T-helper 2 cell treated with Interferon-gamma antibody and Interleukin-4, amounts not matched to agents 5 μg/mL and 100 μg/mL, for 36 hours (primary cell): ENCODE measurements at places on chromosomes 6 and 20.

- DNase-seq: peak; percentile 5
- no peak overlapping the region for H3K27ac ChIP-seq
Observed at GRCh38 chr6:140043357-140043756, 668.9 kb upstream of the CITED2 start.

- H3K4me1 ChIP-seq: peaks cover 67% of the 10 kb centered on the region
- H3K4me3 ChIP-seq: peak overlapping the region; percentile 82
- DNase-seq: no peak
Observed at GRCh38 chr6:42040856-42041480, 9.4 kb upstream of the TAF8 start.

- H3K4me1 ChIP-seq: peaks cover 7% of the 10 kb centered on the region
- no peaks in the 10 kb centered on the region for H3K27me3 ChIP-seq
- no peak overlapping the region for H3K4me3 ChIP-seq
- DNase-seq: no peak
- H3K27ac ChIP-seq: no peak overlapping the region
Observed at GRCh38 chr6:108650781-108651180, 90.1 kb downstream of the FOXO3 start.

GRCh38 chr6:82205930-82206392 is 41.6 kb downstream of the IBTK start:
- DNase-seq: no peak
- H3K4me3 ChIP-seq: no peak overlapping the region
- H3K36me3 ChIP-seq: peaks cover 56% of the 10 kb centered on the region
- peaks cover 17% of the 10 kb centered on the region for H3K4me1 ChIP-seq

DNA sequence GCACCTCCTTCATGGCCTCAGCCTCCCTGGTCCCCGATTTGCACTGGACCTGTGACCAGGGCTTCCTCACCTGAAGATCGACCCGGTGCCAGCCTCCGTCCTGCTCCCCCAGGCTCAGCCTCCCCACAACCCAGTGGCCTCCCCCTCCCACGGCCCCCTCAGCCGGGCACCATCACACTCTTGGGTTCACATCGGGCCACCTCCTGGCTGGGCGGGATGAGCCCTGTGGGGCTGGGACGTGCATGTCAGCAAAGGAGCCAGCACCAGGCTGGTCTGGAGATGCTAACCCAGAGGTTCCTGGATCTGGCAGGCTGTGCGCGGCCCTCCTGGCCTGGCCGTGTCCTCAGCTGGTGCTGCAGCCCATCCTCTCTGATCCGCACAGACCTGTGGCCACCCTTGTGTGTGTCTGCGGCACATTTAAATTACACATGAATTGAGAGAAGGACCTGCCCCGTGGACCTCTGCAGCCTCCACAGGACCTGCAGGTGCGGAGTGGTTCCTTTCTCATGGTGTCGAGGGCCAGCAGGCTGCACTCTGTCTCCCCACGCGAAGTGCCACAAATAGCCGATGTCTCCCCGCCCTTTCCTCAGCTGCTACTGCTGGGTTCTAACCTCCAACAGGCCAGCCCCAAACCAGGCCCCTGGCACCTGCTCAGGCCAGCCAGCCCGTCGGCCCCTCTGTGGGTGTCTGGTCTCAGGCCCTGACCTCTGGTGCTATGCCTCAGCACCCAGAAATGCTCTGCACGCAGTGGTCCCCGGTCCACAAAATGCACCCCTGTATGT is 237.5 kb downstream of the ERMARD start:
- no peak overlapping the region for H3K27ac ChIP-seq
- no peak overlapping the region for H3K4me3 ChIP-seq
- H3K4me1 ChIP-seq: peaks cover 18% of the 10 kb centered on the region

DNA sequence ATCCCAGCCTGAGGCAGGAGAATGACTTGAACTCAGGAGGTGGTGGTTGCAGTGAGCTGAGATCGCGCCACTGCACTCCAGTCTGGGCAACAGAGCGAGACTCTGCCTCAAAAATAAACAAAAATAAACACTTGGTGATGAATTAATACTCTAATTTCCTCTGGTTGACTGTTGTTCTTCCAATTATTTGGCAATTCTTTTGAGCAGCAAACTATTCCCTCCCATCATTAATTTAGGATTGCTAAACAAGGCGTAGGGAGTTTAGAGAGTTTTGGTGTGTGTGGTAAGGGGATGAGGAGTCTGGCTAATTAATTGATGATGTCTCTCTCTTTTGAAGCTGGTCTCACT is 2.7 kb upstream of the ID1 start:
- peak overlapping the region; percentile 10 for H3K4me3 ChIP-seq
- no peak overlapping the region for H3K27ac ChIP-seq
- no peaks in the 10 kb centered on the region for H3K36me3 ChIP-seq
- DNase-seq: no peak
- H3K4me1 ChIP-seq: peaks cover 24% of the 10 kb centered on the region

DNA sequence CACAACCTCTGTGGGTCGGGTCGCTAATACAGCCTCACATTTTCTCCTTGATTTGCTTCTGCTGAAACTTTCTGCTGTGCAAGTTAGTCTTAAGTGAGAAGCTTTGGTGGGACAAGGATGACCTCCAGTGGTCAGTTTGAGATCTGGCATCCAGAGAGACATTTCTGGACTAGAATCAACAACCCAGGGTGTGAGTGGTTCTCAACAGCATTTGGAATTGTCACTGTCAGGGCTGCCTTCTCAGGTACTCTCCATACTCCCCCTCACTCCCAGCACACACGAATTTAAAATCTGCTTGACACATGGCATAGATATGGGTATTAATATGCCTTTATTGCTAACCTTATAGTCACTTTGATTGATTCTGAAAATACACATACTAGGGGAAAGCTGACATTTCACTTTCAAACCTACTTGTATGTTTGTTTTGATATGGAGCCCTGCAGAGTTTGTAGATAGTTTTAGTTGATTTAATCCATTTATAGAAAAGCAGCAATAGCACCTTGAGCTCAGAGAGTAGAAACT is 13.2 kb downstream of the OTOR start:
- no peak overlapping the region for H3K4me3 ChIP-seq
- DNase-seq: peak; percentile 23
- H3K36me3 ChIP-seq: no peaks in the 10 kb centered on the region
- no peaks in the 10 kb centered on the region for H3K4me1 ChIP-seq
- H3K27me3 ChIP-seq: peaks cover 44% of the 10 kb centered on the region

DNA sequence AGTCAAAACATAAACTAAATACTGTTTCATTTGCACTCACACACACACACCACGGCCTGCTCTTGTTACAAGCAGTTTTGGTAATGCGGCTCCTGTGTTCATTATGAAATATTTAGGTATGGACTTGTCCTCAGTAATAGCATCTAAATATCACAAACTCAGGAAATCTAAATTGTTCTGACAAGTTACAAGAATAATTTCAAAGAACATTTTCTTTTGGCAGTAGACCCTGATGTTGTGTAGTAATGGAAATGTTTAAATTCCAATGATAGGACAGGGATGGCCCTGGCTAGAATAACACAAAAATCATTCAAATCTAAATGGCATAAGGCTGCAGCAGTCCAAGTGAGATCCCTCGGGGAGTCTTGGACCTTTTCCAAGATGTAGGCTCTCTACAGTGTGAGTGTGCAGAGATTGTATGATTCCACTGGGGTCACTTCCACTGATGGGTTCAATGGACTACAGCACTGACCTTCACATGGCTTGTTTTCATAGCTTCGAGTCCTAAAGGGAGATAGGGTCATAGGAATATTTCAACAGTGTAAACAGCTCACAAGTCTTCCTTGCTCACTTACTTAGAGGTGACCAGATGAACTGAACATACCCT is 210.6 kb upstream of the PLCB4 start:
- no peak overlapping the region for H3K4me3 ChIP-seq
- no peak for DNase-seq
- H3K27ac ChIP-seq: no peak overlapping the region
- no peaks in the 10 kb centered on the region for H3K4me1 ChIP-seq

GRCh38 chr6:119195204-119195603 is 116.7 kb upstream of the FAM184A start:
- H3K4me1 ChIP-seq: no peaks in the 10 kb centered on the region
- no peak overlapping the region for H3K27ac ChIP-seq
- no peaks in the 10 kb centered on the region for H3K27me3 ChIP-seq
- peaks cover 23% of the 10 kb centered on the region for H3K36me3 ChIP-seq
- DNase-seq: no peak

DNA sequence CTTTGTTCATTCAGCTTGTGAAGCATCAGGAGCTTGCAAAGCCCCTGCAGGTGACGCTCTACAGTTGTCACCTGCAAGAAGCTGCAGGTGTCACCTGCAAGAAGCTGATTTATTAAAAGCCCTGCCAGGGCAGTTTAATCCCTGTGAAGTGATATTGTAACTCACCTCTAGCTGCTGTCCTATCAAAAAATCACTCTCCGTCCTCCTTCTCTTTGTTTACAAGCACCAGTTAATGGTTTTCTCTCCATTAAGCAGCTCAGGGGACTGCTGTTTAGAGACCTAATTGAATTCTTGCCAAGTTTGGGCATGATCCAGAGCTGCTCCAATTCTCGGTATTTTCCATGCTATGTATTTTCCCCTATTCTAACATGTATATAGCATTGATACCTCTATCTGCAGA is 345.9 kb downstream of the ARHGAP18 start:
- peaks cover 2% of the 10 kb centered on the region for H3K4me1 ChIP-seq
- no peak overlapping the region for H3K4me3 ChIP-seq
- DNase-seq: no peak
- no peaks in the 10 kb centered on the region for H3K36me3 ChIP-seq

DNA sequence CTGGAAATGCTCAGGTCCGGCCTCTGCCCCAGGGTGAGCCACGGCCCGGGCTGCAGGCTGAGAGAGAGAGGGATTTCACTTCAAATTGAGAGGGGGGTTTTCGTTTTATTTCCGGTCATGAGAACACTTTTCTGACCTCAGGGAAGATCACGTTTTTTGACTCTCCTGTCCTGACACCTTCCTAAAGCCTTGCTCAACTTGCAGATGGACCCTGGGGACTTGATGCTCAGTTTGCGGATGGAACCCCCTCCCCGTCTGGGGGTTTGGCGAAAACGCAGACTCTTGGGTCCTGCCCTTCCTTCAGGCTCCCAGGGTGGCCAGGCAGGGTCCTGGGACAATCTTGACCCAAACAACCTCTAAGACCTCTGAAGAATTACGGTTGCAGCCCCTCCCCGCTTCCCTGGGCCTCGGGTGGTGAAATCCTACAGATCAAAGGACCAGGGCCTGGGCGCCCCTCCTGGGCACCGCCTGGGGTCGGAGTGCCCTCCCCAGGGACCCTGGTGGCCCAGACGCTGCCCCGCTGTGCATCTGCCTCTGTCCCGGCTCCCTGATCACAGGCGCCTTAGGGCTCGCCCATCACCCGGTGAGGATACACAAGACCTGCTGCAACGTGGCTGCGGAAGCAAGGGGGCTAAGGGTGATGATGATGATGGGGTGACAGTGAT is 148.2 kb downstream of the ERMARD start:
- no peaks in the 10 kb centered on the region for H3K4me1 ChIP-seq
- H3K27me3 ChIP-seq: no peaks in the 10 kb centered on the region
- no peak overlapping the region for H3K27ac ChIP-seq
- H3K36me3 ChIP-seq: no peaks in the 10 kb centered on the region
- no peak for DNase-seq

- no peak overlapping the region for H3K4me3 ChIP-seq
- peaks cover 2% of the 10 kb centered on the region for H3K27me3 ChIP-seq
- H3K36me3 ChIP-seq: no peaks in the 10 kb centered on the region
- no peaks in the 10 kb centered on the region for H3K4me1 ChIP-seq
- H3K27ac ChIP-seq: no peak overlapping the region
- DNase-seq: peak; percentile 15
Observed at GRCh38 chr20:13183005-13183404, 38.1 kb upstream of the ISM1 start.

GRCh38 chr20:38353316-38353715 is 7.0 kb downstream of the LBP start:
- no peak for DNase-seq
- H3K27ac ChIP-seq: no peak overlapping the region
- H3K4me3 ChIP-seq: no peak overlapping the region
- no peaks in the 10 kb centered on the region for H3K36me3 ChIP-seq
- no peaks in the 10 kb centered on the region for H3K27me3 ChIP-seq

DNA sequence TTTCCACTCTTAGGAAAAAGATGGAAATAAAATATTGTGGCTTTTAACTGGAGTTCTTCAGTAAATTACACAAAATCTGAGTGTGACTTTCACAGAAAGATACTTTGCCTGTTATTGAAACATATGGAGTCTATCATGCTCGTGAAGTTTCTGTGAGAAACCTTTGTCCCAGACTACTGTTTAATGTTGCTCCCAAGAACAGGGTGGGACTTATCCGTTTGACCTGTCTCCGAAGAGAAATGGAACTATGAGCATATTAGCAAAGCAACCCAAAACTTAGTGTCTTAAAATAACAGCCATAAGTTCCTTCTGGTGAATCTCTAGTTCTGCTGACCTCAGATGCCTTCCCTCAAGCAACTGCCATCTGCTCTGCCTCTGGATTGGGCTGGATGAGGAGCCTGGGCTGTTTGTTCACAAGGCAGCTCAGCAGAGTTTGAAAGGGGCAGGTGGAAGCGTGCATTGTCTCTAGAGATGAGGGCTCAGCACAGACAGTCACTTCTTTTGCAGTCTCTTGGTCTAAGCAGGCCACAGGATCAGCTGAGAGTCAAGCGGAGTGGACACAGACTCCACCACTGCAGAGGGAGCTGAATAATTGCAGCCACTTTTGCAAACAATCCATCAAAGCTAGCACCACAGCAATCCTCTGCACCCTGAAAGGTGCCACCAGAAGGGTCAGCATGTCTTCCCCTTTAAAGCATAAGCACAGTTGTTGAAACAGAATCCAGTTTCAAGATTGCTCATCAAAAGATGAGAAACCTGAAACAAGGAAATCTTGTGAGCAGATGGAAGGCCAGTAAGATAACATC is 52.8 kb downstream of the MYB start:
- H3K27me3 ChIP-seq: no peaks in the 10 kb centered on the region
- H3K36me3 ChIP-seq: no peaks in the 10 kb centered on the region
- no peak overlapping the region for H3K4me3 ChIP-seq
- peaks cover 38% of the 10 kb centered on the region for H3K4me1 ChIP-seq
- H3K27ac ChIP-seq: peak overlapping the region; percentile 45
- no peak for DNase-seq

GRCh38 chr20:8524101-8525016 is 392.3 kb downstream of the PLCB1 start:
- no peaks in the 10 kb centered on the region for H3K4me1 ChIP-seq
- DNase-seq: no peak
- H3K36me3 ChIP-seq: no peaks in the 10 kb centered on the region
- H3K27ac ChIP-seq: no peak overlapping the region
- no peaks in the 10 kb centered on the region for H3K27me3 ChIP-seq
